ENCODE measurements at places on chromosomes 6 and 20. TPM values are rescaled to one million over a fixed set of nuclear protein-coding genes. Genes with fewer than 3 reads are reported as not detected.
A peak's percentile ranks its signal among the peaks of the same experiment; 100 is the strongest.

GRCh38 chr20:3846378-3846739 lies 275 bp upstream of the MAVS start:
- H3K4me1 ChIP-seq: peaks cover 39% of the 10 kb centered on the region

DNA sequence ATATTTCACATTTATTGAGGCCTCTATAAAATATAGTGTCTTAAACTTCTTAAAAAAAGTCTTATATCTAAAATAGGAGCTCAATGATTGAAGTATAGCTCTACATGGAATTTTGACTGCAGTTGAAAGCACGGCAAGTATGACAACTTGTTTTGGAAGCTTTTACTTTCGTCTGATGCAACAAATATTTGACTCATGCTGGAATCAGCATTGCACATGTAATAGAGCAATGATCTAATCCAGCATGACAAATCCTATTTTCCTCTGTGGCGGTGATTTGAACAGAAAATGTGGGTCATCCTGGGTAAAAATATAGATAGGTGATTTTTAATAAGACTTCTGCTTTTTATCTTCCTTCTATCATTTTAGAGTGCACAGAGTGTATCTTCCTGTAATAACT lies 111.6 kb downstream of the TINAG start:
- H3K4me3 ChIP-seq: no peak overlapping the region
- no peaks in the 10 kb centered on the region for H3K36me3 ChIP-seq
- H3K4me1 ChIP-seq: no peaks in the 10 kb centered on the region

DNA sequence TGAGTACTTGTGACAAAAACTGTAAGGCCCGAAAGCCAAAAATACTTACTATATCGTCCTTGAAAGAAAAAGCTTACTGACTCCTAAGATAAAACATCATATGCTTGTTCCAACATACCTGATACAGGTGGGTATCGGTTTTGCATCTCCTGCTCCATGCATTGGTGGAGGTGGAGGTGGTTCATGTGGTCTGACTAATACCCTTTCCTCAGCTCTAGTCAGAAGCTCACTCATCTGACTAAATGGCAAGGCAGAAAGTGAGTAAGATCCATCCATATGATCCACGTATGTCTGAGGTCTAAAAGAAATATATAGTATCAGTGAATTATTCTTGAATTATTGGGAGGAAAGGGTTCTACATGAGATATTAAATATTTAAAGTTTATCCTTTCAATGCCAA lies 76.2 kb downstream of the WASF1 start:
- no peaks in the 10 kb centered on the region for H3K4me1 ChIP-seq
- H3K27me3 ChIP-seq: no peaks in the 10 kb centered on the region
- H3K36me3 ChIP-seq: no peaks in the 10 kb centered on the region

DNA sequence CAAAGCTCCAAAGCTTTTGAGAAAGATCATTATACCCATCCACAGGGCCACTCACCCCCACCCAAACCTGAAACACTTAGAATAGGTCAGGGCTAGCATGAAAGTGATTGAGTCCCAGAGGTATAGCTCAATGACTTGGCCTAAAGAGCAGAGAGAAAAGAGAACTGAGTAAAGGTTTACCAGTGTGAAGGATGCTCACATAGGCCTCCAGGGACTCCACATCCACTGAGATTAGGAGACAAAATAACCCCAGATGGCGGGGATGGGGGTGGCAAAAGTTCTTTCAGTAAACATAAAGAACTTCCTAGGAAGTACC lies 12.2 kb downstream of the SAYSD1 start:
- H3K27me3 ChIP-seq: no peaks in the 10 kb centered on the region
- peaks cover 6% of the 10 kb centered on the region for H3K36me3 ChIP-seq
- H3K4me3 ChIP-seq: peak overlapping the region; percentile 18
- peaks cover 51% of the 10 kb centered on the region for H3K4me1 ChIP-seq

- H3K36me3 ChIP-seq: peaks cover 9% of the 10 kb centered on the region
- peak within 1 kb of the TSS; percentile 97 for H3K27ac ChIP-seq
- DNase-seq: peak; percentile 91
- H3K27me3 ChIP-seq: no peaks in the 10 kb centered on the region
- peaks cover 46% of the 10 kb centered on the region for H3K4me1 ChIP-seq
- H3K4me3 ChIP-seq: peak within 1 kb of the TSS; percentile 95
These were observed at the start of gene CITED2 for GRCh38 chr6:139374357-139375225. Gene CITED2 (minus strand): TSS chr6:139374648. CDS start chr6:139373944, 704 bp downstream.

GRCh38 chr20:32743237-32744112 lies at the start of gene COMMD7:
Gene COMMD7 (minus strand): TSS chr20:32743467. CDS start chr20:32743391, 76 bp downstream.
- H3K4me1 ChIP-seq: peaks cover 51% of the 10 kb centered on the region
- H3K4me3 ChIP-seq: peak within 1 kb of the TSS; percentile 100
- H3K27me3 ChIP-seq: no peaks in the 10 kb centered on the region
- peak within 1 kb of the TSS; percentile 97 for H3K27ac ChIP-seq

The CST2 gene
- not detected for total RNA-seq

Measured in activated T-cell treated with anti-CD3 and anti-CD28 coated beads, Interleukin-2, amount 50 U/mL, for 72 hours (primary cell).